ENCODE measurements at places on chromosomes 3 and 15.

DNA sequence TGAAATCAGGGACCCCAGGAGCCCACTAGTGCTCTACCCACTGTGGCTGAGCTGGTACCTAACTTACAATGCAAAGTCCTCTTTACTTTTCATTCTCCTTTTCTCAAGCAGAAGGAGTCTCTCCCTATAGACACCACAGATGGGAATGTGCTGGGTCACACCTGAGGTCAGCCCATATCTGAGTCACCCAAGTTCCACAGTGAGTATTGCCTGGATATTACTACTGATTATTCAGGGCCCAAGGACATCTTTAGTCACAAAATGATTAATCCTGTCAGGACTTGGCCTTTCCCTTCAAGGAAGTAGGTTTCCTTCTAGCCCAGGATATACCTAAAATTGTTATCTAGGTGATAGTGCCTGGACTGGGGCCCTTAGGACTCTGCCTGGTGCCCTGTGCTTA, 1305.2 kb downstream of the SI start:
- peaks cover 2% of the 10 kb centered on the region for H3K4me1 ChIP-seq
- no peak for DNase-seq
- no peak overlapping the region for H3K4me3 ChIP-seq

DNA sequence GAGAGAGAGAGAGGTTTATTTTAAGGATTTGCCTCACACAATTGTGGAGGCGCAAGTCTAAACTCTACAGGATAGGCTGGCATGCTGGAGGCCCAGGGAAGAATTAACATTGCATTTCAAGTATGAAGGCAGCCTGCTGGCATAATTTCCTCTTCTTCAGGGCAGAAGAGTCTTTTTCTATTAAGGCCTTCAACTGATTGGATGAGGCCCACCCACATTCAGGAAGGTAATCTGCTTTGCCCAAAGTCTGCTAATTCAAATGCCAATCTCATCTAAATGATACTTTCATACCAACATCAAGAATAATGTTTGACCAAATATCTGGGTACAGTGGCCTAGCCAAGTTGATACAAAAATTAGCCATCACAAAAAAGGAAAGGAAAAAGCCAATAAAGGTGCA, 258.1 kb upstream of the MDFIC2 start:
- no peak overlapping the region for H3K4me3 ChIP-seq
- H3K4me1 ChIP-seq = no peaks in the 10 kb centered on the region
- H3K27ac ChIP-seq = no peak overlapping the region
- no peak for DNase-seq

DNA sequence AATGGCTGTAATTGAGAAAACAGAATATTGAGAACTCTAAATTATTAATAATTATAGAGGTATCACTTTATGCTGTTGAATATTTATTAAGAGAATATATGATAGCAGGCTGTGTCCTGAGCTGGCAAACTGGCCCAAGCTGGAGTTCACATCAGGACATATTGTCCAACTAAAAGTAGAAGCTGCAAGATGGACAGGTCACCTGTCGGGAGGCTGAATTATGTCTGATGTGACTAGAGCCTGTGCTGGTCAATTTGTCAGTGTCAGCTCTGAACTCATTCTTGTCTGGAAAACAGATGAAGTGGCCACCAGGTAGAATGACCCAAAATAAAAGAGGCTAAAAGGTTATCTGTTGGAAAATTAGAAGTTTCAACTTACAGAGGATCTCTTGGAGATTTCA, 392.2 kb downstream of the LRTM1 start:
- no peak overlapping the region for H3K27ac ChIP-seq
- H3K4me3 ChIP-seq = no peak overlapping the region
- H3K27me3 ChIP-seq = no peaks in the 10 kb centered on the region
- no peaks in the 10 kb centered on the region for H3K36me3 ChIP-seq
- DNase-seq = no peak

- no peak overlapping the region for H3K4me3 ChIP-seq
- no peaks in the 10 kb centered on the region for H3K36me3 ChIP-seq
- H3K27me3 ChIP-seq = no peaks in the 10 kb centered on the region
- H3K27ac ChIP-seq = no peak overlapping the region
- DNase-seq = no peak
Measured at GRCh38 chr3:172622156-172622555, 88.7 kb downstream of the NCEH1 start.

DNA sequence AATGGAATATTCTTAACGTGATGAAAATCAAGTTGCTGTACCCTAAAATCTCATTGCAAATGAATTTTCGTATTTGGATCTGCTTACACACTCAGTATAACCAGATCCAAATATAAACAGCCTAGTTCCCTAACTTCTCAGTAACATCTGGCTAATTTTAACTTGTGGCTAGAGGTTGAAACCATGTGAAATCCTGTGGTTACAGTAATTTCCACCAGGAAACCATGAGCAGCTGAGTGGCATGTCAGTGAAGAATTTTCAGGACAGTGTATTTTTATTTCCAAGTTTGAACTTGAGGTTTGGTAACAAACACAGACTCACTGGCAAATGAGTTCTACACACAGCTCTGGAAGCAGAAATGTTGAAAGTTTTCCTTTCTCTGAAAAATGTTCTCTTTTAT, 754.1 kb downstream of the NR2F2 start:
- no peaks in the 10 kb centered on the region for H3K4me1 ChIP-seq
- no peak overlapping the region for H3K4me3 ChIP-seq
- H3K27ac ChIP-seq = no peak overlapping the region
- no peaks in the 10 kb centered on the region for H3K36me3 ChIP-seq

DNA sequence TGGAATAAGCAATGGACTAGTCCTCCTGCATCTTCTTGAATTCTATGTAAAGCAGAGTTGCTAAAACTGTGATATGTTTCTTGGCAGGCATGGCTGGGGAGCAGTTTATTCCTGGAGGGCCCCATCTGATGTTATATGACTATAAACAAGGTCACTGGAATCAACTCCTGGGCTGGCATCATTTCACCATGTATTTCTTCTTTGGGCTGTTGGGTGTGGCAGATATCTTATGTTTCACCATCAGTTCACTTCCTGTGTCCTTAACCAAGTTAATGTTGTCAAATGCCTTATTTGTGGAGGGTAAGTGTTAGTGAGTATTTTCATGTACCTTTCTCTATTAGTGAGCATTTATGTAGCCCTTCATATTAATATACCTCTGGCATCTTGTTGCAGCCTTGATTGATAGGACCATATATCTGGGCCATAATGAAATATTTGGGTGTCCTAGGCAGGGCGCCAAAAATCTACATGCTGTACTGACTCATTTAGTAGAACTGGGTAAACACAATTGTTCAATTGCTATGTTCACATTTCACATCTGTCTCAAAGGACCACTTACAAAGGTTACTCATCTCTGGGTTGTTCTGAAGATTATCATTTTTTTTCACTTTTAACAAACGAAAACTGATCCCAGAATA, 52.6 kb upstream of the ADGRG7 start:
- peak overlapping the region; percentile 65 for H3K27ac ChIP-seq
- DNase-seq = no peak
- H3K4me1 ChIP-seq = peaks cover 34% of the 10 kb centered on the region
- no peak overlapping the region for H3K4me3 ChIP-seq
- H3K36me3 ChIP-seq = no peaks in the 10 kb centered on the region

DNA sequence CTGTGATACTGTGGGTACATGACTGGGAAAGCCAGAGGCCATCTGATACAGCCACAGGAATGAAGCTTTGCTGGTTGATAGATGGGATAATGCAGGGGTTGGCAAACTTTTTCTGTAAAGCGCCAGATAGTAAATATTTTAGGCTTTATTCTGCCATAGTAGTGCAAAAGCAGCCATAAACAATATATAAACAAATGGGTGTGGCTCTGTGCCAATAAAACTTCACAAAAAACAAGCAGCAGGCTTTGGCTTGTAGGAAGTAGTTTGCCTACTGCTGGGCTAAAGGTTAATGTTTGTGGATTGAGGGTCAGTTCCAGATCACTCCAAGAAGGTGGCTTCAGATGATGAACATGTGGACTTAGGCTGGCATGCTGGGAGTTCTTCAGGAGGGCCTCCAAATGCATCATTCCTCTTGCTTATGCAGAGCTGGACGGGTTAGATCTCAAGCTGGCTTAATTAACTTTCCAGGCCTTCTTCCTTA, 305.7 kb downstream of the RPLP1 start:
- H3K27ac ChIP-seq = no peak overlapping the region
- H3K4me1 ChIP-seq = peaks cover 22% of the 10 kb centered on the region
- H3K4me3 ChIP-seq = no peak overlapping the region

DNA sequence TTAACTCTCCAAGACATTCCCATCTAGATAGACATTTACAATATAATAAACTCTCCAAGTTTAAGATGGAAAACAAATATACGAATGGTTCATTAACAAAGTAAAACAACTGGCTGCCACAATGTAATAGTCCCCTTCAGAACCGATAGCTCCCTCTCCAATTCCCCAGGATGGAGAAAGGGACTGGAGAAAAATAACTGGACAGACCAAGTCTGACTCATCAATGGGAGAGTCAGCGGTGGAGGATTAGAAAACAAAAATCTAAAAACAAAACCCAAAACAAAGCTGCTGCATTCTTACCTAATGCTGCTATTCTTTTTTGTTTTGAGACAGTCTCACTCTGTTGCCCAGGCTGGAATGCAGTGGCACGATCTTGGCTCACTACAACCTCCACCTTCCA, 468.1 kb downstream of the SHQ1 start:
- no peaks in the 10 kb centered on the region for H3K27me3 ChIP-seq
- peaks cover 28% of the 10 kb centered on the region for H3K4me1 ChIP-seq
- H3K36me3 ChIP-seq = peaks cover 34% of the 10 kb centered on the region
- no peak for DNase-seq
- H3K4me3 ChIP-seq = no peak overlapping the region

DNA sequence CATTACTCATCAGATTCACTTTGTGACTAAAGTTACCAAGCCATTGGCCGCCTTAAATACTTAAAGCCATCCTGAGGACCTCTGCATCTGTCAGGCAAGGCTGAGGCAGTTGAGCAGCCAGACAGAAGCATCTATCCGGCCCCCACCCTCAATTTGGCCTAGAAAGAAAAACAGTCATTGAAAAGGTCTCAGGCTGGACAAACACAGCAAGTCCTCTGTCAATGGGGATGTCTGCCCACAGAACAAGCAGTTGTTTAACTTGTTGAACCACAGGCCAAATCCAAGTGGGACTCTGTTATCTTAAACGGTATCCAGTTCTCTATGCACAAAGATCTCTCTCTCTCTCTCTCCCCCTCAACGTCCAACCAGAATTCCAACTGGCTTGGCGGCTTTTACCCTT, 2.8 kb downstream of the ZIC4 start:
- H3K36me3 ChIP-seq = no peaks in the 10 kb centered on the region
- DNase-seq = no peak
- no peak overlapping the region for H3K4me3 ChIP-seq
- no peak overlapping the region for H3K27ac ChIP-seq

DNA sequence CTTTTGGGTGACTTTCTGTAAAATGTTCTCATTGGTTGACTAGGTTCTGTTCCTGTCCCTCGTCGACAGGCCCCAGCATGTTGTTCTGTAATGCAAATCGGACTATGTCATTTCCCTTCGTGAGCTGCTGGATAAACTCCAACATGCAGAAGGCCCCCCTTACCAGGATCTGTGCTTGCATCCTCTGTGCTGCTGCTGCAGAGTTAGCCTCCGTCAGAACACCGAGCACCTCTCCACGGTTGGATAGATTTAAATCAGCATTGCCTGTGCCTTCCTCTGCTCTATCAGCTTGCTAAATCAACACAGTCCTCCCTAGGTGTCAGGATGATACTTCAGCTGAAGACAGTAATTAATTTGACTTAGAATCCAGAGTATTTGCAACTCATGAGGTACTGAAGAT, 12.7 kb upstream of the MINDY4B start:
- no peaks in the 10 kb centered on the region for H3K4me1 ChIP-seq
- H3K36me3 ChIP-seq = no peaks in the 10 kb centered on the region
- H3K27ac ChIP-seq = no peak overlapping the region
- no peaks in the 10 kb centered on the region for H3K27me3 ChIP-seq
- DNase-seq = no peak
- H3K4me3 ChIP-seq = no peak overlapping the region

DNA sequence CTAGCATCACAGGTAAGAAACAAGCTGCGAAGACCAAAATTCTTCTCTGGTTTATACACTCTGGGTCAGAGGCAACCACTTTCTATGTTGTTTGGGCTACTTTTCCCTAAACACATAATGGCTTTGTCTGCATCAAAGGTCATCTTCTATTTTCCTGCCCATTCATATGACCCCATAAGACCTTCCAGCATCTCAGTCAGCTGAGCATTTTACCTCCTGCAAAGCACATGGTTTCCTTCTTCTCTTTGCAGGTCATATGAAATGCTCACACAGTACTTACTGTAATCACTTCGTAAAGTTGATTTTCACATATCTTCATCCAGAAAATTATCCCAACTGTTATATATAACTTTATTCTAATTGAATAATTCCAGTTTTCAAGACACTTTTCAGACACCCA, 34.8 kb downstream of the LIPC start:
- H3K27me3 ChIP-seq = no peaks in the 10 kb centered on the region
- no peak for DNase-seq
- no peak overlapping the region for H3K4me3 ChIP-seq

DNA sequence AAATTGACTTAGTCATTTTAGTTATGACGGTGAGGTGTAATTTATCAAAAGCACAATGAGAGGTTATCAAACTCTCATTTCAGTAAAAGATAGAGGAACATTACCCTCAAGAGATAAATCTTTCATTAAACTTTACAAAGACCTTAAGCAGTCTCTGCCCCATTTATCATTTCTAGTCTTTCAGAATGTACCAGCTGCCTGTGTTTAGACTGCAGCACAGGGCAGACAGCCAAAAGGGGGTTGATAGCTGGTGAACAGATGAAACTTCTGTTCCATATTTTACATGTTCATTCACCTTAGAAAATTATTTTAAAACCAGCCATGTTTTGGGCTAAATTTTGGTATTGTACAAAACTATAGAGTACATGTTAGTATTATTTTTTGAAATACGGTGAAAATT, 514.6 kb upstream of the CNTN3 start:
- H3K27ac ChIP-seq = no peak overlapping the region
- DNase-seq = no peak
- H3K27me3 ChIP-seq = no peaks in the 10 kb centered on the region

GRCh38 chr3:54481606-54482365, 359.4 kb downstream of the CACNA2D3 start:
- H3K27me3 ChIP-seq = no peaks in the 10 kb centered on the region
- no peak for DNase-seq
- no peak overlapping the region for H3K4me3 ChIP-seq
- no peak overlapping the region for H3K27ac ChIP-seq

DNA sequence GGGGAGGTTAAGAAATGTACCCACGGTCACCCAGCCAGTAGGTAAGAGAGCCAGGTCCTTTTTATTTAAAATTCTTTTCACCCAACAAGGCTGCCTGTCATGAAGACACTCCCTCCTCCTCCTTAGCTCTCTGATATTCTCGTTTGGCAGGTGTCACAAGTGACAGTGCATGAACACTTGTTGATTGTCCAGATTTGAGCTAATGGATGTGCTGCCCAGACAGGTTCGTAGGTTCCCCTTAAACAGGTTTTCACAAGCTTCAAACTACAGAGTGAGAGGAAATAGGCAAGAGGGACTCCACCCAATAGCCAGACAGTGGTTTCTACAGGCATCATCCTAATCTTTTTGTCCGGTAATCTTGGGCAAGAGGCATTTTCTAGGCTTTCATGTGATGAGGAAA, 32.2 kb downstream of the ATP13A4 start:
- H3K27me3 ChIP-seq = no peaks in the 10 kb centered on the region
- no peak for DNase-seq
- no peak overlapping the region for H3K4me3 ChIP-seq
- H3K36me3 ChIP-seq = no peaks in the 10 kb centered on the region
- no peak overlapping the region for H3K27ac ChIP-seq

GRCh38 chr3:139577346-139577745, 37.8 kb upstream of the RBP1 start:
- H3K27me3 ChIP-seq = no peaks in the 10 kb centered on the region
- DNase-seq = no peak
- no peak overlapping the region for H3K27ac ChIP-seq
- no peak overlapping the region for H3K4me3 ChIP-seq
- H3K4me1 ChIP-seq = no peaks in the 10 kb centered on the region
- H3K36me3 ChIP-seq = no peaks in the 10 kb centered on the region

Measured in RWPE2 (cell line).